Stimulated activated CD8-positive, alpha-beta memory T cell treated with anti-CD3 and anti-CD28 coated beads, Interleukin-4, amount 100 ng/mL, for 1 hour (primary cell): ENCODE measurements at places on chromosomes 3 and 15.

GRCh38 chr15:69304182-69304545 lies 5.5 kb downstream of the PAQR5 start:
- DNase-seq = no peak

GRCh38 chr15:69652293-69652692 lies 199.7 kb downstream of the RPLP1 start:
- DNase-seq = no peak

GRCh38 chr15:99719096-99719541 lies 14.1 kb downstream of the LYSMD4 start:
- no peak for DNase-seq

- DNase-seq = no peak
These were observed 1.1 kb upstream of the UTS2B start for GRCh38 chr3:191331388-191331787.

DNA sequence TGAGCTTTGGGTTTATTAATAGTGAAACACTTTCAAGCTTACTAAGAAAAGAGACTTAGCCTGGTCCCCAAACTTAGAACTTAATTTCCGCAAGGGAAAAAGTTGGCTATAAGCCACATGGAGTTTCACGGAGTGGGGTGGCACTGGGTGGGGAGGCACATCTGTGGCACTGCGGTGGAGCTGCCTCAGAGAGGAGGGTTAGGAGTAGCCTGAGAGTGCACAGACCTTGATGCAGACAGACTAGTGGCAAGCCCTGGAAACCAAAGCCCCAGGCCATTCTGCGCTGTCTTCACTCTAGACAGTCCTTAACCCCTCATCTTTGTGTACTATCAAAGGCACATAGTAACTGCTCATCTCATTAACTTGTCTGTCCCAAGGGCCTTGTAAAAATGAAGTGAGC lies 22.0 kb downstream of the CXCR6 start:
- DNase-seq = no peak

GRCh38 chr15:31374489-31374888 lies 47.9 kb downstream of the KLF13 start:
- no peak for DNase-seq

DNA sequence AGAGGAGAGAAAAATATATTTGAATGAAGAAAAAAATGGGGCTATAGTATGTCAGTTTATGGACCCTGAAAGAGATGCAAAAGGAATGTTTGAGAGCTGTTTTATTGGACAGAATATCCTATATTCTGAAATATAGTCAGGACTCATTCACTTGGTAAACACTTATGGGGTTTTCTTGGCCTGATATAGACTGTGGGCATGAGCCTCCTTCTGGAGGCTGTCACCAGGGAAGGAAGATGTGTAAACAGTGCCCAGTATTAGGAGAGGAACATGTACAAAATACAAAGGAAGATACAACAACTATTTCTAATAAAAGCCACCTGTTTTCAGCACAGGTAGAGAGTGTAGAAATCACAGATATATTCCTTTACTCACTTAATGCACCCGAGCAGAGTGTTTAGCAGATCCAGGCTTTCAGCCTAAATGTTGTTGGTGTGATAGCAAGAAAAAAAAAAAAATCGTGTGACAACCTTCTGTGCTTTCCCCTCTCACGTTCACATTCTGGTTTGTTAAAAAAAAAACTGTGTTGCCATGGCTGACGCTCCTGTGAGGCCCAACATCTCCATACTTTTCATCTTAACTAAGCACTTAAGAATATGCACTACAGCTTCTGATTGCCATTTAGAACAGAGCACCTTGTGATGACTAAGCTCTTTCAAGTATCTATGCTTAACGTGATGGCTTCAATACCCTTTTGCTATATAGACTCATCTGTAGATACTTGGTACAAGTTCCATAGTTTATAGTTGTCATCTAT lies 134.1 kb downstream of the MBNL1 start:
- no peak for DNase-seq

DNA sequence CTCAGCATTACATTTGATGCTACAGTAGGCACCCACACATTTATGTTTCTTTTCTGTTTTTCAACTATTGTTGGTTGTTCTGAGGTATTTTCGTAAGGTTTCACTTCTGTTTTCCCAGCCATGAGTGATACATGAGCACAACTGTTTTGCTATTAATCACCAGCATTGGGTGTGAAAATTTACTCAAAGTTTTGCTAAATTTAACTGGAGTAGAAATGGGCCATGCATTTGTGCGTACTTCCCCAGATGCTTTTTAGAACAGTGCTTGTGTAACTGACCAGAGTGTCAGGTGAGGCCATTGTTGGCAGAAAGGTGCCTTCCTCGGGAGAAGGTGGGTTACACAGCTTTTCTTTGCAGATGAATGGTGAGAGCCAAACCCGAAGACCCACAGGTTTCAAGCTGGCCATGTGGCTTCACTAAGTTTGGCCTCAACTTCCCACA lies 70.4 kb downstream of the ST6GAL1 start:
- DNase-seq = no peak

- DNase-seq = no peak
These were observed 30.2 kb upstream of the MME start for GRCh38 chr3:155049959-155050358.

DNA sequence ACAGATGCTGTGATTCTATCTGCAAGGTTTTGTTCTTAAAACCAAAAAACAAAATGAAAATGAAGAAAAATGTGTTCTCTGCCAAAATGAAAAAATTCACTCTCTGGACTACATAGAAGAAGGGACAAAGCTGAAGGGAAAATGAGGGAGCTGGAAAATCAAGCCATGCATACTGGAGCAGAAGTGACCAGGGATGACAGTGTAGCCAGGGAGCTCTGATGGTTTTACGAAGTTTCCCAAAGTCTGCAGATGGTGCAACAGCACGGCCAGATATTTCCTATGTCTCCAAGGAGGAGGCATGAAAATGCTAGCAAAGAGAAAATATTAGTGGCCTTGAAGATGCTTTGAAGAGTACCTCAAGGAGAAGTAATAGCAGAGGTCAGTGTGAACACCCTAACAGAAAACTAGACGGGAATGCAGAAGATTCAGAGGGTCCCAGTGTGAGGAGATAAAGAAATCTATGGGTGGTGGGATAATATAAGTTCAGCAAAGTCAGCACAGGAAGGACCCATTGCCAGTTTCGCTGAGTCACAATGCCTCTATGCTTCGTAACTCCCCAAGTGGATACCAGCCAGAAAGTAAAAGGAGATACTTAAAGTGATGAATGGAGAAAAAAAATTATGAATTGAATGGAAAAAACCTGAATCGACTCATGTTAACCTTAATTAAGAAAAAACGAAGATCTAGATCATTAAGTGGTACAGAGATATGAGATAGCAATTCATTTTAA lies 39.0 kb upstream of the POMGNT2 start:
- no peak for DNase-seq

GRCh38 chr3:171145798-171146197 lies 119.3 kb upstream of the SLC2A2 start:
- no peak for DNase-seq

- no peak for DNase-seq
These were observed 100.6 kb downstream of the DCLK3 start for GRCh38 chr3:36663666-36664291.

GRCh38 chr3:39080026-39080425 lies 27.4 kb downstream of the GORASP1 start:
- DNase-seq = no peak

DNA sequence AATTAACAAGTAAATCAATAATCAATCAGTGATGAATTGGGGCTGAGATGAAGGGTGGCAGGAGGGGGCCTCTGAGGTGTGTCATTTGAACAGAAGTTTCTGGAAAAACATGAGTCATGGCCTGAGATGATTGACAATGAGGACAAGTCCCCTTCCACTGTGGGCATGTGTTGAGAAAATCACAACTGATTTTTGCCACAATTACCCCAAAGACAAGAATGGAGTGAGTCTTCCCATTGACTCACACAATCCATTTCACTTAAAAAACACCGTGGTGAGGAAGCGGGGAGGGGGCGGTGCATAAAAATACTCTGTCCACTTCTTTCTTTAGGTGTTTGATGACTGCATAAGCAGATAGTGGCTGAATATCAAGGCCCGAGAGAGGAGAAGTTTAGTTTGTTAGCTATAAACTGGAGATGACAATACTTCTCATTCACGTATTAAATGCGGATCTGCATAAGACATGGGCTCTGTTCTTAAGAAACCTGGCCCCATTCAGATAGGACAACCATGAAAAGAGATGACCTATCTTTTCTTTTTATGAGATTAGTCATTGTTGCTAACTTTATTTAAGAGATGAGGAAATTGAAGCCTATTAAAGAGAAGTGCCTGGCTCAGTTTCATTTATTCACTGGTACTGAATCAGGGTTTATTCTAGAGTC lies 34.7 kb downstream of the SHC4 start:
- DNase-seq = no peak

DNA sequence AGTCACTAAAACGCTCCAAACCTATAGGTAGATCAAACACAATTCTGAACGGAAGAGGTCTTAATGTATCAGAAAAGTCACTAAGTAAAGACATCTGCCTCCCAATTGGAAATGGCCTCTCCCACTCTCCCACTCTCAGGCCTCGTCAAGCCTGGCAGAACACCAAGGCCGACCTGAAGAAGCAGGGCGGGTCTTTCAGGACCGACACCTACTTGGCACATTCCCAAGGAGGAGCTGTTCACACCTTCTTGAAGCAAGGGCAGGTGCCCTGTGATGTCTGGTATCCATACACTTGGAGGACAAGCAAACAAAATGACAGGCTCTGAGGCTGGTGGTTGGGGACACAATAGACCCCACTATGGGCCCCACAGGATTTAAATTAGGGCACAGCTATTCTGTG lies 30.0 kb downstream of the XXYLT1 start:
- DNase-seq = no peak
